Thoracic aorta endothelial cell (primary cell): ENCODE measurements at places on chromosomes 11 and 22. TPM values are rescaled to one million over a fixed set of nuclear protein-coding genes. Genes with fewer than 3 reads are reported as not detected.

Gene DDTL
- 0.86 and 2.1 TPM in 2 replicates for total RNA-seq

Gene LMO2
- total RNA-seq = 23.0 and 37.8 TPM in 2 replicates

Gene ADORA2A
- 28.4 and 41.4 TPM in 2 replicates for total RNA-seq

Gene CDC42BPG
- total RNA-seq = 0.13 and 0.22 TPM in 2 replicates

Gene HORMAD2
- total RNA-seq = not detected in 2 replicates
